ENCODE measurements at places on chromosomes 5 and 9. TPM values are rescaled to one million over a fixed set of nuclear protein-coding genes. Genes with fewer than 3 reads are reported as not detected.

DNA sequence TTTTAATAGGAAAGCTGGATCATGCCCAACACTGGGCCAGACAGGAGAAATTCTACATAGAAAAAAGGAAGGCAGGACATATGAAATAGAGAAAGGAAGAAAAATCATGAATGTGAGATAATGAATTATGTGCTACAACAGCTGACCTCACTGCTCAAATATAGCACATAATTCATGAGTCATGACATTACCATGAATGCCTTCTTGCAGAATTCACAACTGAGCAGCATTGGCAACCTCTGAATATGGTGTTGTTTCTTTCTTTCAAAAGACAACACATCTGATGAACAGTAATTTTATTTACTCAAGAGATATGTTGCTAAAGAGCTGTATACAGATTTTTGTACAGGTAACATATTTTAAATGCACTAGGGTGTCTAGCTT, 34.4 kb downstream of the APBA1 start:
- DNase-seq = no peak

The HACD4 gene
- total RNA-seq = 1.9 TPM

GRCh38 chr5:2178528-2178927, 295.8 kb upstream of the IRX4 start:
- DNase-seq = no peak

The SAXO1 gene
- total RNA-seq = 0.06 TPM

- DNase-seq = no peak
Measured at GRCh38 chr5:10319202-10319851, 11.6 kb upstream of the CMBL start.

The PCSK5 gene
- total RNA-seq = 44.3 TPM

DNA sequence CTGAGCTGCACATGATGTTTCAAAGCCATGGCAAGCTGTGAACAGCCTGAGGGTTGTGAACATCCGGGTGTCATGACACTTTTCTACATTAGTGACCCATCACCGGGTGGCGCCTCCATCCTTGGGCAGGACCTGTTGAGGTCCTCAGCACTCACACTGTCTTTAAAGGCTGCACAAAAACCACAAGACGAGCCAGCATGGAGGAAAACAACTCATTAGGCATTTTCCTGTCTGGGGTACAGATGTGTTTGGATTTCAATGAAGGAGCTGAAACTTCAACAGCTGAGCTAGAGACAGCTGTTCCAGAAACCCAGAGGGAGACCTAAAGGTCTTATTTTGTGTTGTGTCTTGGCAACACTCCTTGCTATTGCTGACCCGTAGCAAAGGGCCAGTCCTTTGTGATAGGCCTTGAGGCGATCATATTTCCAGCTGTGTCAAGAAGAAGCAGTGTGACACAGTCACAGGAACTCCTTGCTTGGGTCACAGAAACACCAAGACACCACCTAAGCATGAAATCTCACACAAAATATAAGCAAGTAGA, 151.8 kb upstream of the VLDLR start:
- DNase-seq = peak; percentile 67

- no peak for DNase-seq
Measured at GRCh38 chr5:104977529-104977928, 1414.9 kb upstream of the NUDT12 start.

DNA sequence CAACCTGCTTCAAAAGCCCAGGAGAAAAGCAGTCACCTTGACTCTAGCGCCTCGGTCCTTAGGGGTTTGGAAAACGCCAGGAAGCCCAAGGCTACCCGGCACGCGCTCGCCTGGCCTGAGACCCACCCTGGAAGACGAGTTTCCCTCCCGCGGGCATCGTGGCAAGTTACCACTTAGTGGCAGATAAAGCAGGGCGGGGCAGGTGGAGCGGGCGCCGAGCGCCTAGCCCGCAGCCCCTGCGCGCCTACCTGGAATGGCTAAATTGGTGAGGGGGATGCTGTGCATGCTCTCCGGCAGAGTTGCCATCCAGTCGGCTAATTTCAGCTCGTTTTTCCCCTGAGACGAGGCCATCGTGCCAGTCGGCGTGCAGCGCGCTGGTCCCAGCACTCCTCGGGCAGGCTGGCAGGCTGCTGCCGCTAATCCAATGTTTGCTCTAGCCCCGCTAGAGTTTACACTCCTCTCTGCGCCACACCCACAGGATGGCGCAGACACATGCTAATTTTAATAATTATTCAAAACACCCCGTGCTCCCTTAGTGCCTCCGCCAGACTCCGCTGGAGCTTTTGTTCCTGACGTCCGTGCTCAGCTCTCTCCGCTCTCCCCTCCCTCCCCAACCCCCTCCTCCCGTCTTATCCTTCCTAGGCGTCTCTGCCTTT, at the start of gene PLCXD3:
Gene PLCXD3 (minus strand): TSS at position 426 of the 656 bp plus-strand sequence. CDS start 75 bp downstream, at position 351.
- DNase-seq = peak; percentile 14

GRCh38 chr9:125492719-125493118, 214.3 kb downstream of the MAPKAP1 start:
- DNase-seq = no peak

- DNase-seq = no peak
Measured at GRCh38 chr5:77707791-77708190, 68.3 kb downstream of the TBCA start.

Measured in mucosa of descending colon (tissue), 3 donors.